Kidney (tissue), 22 donors: ENCODE measurements at places on chromosomes 16 and 17. TPM values are rescaled to one million over a fixed set of nuclear protein-coding genes. Genes with fewer than 3 reads are reported as not detected.

GRCh38 chr16:29726845-29727377 is 18.9 kb downstream of the C16orf54 start:
- DNase-seq, result no peak

Gene ETV4
- polyA plus RNA-seq, result 2.5 TPM

DNA sequence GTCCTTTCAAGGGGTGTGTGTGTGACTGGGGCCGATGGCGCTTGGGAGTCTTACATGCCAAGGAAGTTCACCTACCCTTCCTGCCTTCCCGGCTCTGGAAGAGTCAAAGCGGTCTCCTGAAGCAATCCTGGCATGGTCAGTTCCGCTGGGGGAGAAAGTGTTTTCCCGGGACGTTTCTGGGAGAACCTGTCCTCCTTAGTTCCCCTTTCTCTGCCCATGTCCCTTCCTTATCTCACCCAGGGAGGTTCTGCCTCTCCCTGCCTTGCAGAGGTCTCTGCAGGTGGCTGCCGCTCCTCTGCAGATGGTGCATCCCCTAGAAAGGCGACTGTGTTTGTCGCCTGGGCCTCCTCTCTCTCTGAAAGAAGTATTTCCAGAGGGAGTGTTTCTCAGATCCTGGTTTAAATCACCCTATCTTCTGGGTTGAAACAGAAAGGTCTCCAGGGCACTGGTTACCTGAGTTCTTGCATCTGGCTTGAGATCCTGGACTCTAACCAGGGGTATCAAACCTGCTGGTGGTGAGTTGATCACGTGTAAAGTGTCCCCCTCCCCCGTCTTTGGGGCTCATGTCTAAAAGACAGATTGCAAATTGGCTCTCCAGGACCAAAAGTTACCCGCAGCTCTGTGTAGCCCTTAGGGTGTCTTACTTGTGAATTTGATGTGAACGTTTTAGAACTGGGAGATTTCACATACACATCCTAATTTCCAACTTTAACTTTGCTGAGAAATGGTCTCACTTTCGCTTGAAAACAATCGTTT is 1.9 kb downstream of the PRKCB start:
- DNase-seq, result no peak

GRCh38 chr17:70420861-70421445 is 251.6 kb downstream of the KCNJ2 start:
- no peak for DNase-seq

- no peak for DNase-seq
These were observed at the start of gene EME2 for GRCh38 chr16:1772362-1772907. TSS of gene EME2 (plus strand) at chr16:1772810. CDS start at chr16:1773228, 418 bp downstream.

Gene CBFA2T3
- polyA plus RNA-seq, result 0.75 TPM

GRCh38 chr16:83541231-83541630 is 266.5 kb upstream of the HSBP1 start:
- DNase-seq, result no peak

- no peak for DNase-seq
These were observed 120.3 kb upstream of the MON1B start for GRCh38 chr16:77070683-77071082.

DNA sequence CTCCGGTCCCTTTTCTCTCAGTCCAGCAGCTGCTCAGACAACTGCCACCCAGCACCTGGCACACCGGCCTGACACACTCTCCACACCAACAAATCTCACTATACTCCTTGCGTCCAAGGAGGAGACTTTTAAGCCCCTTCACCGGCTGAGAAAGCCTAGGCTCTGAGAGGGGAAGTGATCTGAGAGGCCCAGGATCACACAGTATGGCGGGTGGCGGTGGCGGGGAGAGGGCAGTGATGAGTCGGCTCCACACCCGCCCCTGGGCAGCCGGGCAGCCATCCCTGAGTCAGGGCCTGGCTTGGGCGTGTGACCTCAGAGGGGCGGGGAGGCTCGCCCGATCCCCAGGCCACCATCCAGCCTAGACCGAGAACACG is 569 bp downstream of the FLII start:
- peak; percentile 49 for DNase-seq

GRCh38 chr16:69399361-69399760 is 13.6 kb upstream of the TERF2 start:
- no peak for DNase-seq

GRCh38 chr17:7097940-7098339 is 16.7 kb downstream of the ASGR2 start:
- DNase-seq, result no peak

GRCh38 chr16:75679366-75679765 is 2.6 kb upstream of the CPHXL2 start:
- no peak for DNase-seq

Gene C16orf54
- 0.39 TPM for polyA plus RNA-seq

GRCh38 chr17:72852277-72852938 is 240.1 kb downstream of the SLC39A11 start:
- no peak for DNase-seq

Gene KRT33B
- polyA plus RNA-seq, result not detected

- peak; percentile 72 for DNase-seq
These were observed 34.0 kb downstream of the NEUROD2 start for GRCh38 chr17:39573447-39574298.

DNA sequence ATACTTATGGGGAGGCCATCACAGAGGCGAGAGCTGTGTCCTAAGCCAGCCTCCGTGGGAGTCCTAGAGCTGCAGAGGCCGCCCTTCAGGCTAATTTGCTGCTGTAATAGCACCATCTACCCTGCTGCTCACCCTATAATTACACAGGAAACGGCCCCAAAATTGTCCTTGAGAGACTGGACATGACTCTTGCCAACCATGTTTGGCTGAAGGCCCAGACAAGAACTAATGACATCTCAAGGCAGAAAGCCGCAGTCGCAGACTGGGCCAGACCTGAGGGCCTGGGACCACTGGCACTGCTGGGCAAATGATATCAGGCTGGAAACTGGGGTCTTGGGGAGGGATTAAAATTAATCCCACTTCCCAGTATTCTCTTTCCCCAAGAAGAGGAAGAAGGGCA is 24.1 kb downstream of the PSMD7 start:
- no peak for DNase-seq

Gene CTRB2
- polyA plus RNA-seq, result not detected

Gene SPAG5
- polyA plus RNA-seq, result 123 TPM

- DNase-seq, result no peak
These were observed 98.2 kb downstream of the HS3ST3A1 start for GRCh38 chr17:13503526-13503925.
